OCI-LY7 (cell line): ENCODE measurements at places on chromosomes 7 and 10.

GRCh38 chr7:71308096-71308495 lies 176.2 kb downstream of the GALNT17 start:
- no peak for DNase-seq

GRCh38 chr10:70846795-70847194 lies 31.0 kb downstream of the SGPL1 start:
- DNase-seq = no peak

GRCh38 chr7:44472843-44473242 lies 17.6 kb downstream of the NUDCD3 start:
- no peak for DNase-seq

- no peak for DNase-seq
These were observed 9.8 kb downstream of the LRMDA start for GRCh38 chr10:75441196-75441595.

DNA sequence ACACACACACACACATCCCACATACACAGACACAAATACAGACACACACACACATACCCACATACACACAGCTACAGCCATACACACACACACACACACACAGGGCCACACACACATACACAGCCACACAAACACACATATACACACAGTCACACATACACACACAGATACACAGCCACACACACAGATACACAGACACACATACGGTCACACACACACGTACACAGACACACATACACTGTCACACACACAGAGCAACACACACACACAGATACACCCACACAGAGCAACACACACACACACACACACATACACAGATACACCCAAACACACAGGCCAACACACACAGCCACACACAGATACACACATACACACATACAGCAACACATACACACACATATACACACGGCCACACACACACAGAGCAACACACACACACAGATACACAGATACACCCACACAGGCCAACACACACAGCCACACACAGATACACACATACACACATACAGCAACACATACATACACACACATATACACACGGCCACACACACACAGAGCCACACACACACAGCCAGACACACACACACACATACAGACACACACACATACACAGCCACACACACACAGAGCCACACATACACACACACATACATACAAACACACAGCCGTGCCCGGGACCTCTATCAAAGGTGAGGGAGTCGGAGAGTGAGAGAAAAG lies 22.3 kb downstream of the KCP start:
- no peak for DNase-seq

DNA sequence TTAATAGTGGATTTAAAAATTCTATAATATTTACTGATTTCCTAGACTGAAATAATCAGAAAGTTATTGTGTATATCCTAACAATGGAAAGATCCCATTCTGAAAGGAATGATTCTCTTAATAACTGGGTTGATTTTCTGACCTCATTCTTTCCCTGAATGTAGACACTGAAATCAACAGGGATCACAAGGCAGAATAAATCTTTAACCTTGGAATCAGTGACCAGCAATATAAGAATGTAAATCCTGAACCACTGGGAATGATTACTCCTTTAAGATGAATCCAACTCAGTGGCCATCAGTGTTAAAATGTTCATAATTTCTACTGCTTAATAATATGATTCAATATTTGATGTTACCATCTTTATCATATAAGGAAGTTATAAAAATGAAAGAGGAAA lies 47.6 kb downstream of the ANKRD26 start:
- no peak for DNase-seq

DNA sequence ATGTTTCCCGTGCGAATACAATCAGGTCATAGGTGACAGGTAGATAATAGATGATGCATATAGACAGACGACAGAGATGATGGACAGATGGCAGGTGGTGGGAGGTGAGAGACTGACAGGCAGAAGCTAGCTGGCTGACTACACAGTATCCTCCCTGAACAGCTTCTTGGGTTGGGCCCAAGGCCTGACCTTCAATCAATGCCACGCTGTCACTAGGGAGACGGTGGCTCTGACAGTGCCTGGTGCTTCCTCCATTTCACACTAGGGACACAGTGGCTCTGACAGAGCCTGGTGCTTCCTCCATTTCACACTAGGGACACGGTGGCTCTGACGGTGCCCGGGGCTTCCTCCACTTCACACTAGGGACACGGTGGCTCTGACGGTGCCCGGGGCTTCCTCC lies 200.1 kb downstream of the DIP2C start:
- DNase-seq = no peak

DNA sequence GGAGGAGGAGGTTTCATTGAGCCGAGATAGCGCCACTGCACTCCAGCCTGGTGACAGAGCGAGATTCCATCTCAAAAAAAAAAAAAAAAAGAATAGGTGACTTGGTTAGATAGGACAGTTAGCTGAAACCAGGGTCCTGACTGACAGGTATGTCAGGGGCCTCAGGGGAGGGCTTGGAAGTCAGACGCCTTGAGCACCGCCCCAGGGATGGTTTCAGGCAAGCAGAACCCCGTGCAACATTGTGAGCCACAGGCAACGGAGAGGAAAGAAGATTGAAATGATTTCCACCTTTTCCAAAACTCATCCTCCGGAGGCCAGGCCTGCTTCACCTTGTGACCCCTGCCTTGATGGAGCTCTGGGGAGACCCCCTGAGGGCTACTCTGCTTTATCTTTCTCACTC lies 8.6 kb downstream of the UCMA start:
- DNase-seq = no peak

- DNase-seq = no peak
These were observed 69.7 kb upstream of the FGFR2 start for GRCh38 chr10:121667948-121668313.

DNA sequence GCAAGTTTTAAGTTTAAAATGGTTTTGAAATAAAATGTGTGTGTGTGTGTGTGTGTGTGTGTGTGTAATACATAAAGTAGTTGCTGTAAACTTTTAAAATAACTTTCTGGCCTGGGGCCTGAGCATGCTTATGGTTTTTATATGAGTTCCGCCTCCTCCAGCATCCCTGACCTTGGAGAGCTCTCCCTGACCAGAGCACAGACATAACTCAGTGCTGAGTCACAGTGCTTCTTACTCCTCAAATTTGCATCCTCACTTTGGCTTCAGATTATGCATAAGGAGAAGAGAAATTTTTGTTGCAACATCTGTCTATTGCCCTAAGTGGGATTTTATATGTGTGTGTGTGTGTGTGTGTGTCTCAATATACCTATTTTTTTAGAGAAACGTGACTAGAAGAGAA lies 200.8 kb downstream of the ELMO1 start:
- no peak for DNase-seq

GRCh38 chr7:135190703-135191102 lies 20.2 kb upstream of the CYREN start:
- DNase-seq = no peak

GRCh38 chr7:7790041-7790741 lies 71.8 kb upstream of the RPA3 start:
- no peak for DNase-seq

DNA sequence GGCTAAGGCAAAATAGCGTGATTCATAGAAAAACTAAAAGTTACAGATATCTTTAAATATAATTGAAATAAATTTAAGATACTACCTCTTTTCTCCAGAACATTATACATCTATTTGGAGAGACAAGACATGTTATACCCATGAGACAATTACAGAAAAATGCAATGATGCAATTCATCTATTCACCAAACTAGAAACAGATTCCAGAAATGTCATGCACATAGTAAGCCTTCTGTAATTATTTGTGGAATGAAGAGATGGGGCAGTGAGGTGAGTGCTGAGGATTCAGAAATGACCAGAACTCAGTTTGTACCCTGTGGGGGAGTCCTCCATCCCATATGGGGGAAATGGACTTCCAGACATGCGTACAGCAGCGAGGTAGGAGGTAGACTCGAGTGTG lies 99.4 kb downstream of the MKX start:
- no peak for DNase-seq

- DNase-seq = no peak
These were observed 7.2 kb downstream of the DLX5 start for GRCh38 chr7:97017192-97018125.

- no peak for DNase-seq
These were observed 76.2 kb downstream of the GRB10 start for GRCh38 chr7:50706469-50706937.

DNA sequence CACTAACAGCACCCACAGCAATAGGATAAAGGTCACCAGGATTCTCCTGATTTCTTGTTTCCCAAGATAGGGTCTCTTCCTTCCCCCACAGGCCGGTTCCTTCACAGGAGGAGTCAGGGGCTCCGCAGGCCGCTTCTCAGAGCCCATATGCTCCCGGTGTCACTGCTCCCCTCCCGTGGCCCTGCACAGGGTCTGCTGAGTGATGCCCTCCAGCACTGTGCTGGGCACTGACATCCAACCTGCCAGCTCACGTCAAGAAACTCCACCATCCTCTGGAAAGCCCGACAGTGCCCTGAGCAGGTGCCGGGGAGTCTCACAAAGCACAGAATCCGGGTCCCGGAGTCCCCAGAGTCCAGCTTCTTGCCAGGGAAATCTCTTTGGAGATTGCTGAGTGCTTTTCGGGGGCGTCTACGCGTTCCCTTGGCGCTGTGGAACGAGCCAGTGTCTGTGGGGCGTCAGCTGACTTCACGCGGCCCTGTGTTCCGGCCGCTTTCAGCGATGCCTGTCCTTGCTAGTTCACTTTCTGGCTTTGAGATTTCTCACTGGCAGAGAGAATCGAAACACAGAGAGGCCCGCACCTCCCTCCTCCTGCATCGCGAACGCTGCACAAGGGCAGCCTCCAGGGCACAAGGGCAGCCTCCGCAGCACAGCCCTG lies 567.5 kb downstream of the DNAJB6 start:
- no peak for DNase-seq

GRCh38 chr7:118855290-118855689 lies 630.8 kb downstream of the ANKRD7 start:
- no peak for DNase-seq

DNA sequence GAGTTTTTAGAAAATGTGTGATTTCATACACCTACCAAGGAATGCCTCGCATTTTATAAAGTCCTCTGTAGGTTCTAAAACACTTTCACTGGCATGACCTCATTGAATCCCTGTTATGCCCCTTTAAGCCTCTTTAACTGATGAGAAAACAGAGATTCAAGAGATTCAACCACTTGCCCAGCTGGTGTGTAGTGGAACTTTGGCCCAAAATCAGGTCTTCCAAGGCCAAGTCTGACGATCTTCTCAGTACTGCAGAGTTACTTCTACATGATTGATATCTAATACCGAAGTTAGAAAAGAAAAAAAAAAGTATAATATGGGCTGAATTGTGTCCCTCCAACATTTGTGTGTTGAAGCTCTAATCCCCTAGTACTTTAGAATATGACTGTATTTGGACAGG lies 202.0 kb downstream of the WDR11 start:
- DNase-seq = no peak

DNA sequence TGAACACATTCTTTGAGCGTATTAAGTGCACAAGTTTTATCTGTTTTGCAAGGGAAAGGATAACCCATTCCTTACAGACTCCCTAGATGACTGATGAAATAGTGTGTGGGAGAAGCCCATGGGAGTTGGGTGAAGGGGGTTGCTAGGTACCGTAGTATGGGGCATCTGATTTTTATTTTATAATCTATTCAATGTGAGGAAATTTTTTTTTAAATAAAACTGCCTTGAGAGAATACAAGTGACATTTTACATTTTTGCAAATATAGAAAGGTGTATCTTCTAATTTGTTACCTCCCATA lies 1.4 kb downstream of the BTAF1 start:
- DNase-seq = no peak

DNA sequence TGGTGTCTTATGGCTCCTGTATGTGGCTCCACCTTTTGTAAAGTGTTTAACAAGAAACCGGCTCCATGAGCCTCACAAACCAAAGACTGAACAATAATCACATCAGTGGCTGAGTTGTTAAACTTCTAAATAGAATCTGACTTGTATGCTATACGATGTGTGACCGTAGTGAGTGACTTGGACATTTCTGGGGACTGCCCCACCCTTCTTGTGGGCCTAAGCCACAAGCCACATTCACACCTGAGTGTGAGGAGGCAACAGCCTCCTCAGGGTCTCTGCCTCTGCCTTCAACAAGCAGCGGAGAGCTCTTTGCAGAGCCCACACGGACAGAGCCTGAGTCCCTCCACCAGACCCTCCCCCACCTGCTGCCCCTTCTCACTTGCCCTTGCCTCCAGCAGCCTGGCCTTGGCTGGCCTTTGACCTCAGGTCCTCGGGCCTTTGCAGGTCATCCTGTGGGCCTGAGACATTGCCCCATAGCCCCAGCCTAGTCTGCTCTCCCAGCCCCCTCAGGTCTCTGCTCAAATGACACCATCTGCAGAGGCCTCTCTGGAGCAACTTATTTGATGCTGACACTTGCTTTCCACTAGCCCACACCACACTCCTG lies 156.8 kb upstream of the TNS3 start:
- no peak for DNase-seq

GRCh38 chr7:32948202-32948601 lies 9.0 kb upstream of the FKBP9 start:
- DNase-seq = peak; percentile 9

DNA sequence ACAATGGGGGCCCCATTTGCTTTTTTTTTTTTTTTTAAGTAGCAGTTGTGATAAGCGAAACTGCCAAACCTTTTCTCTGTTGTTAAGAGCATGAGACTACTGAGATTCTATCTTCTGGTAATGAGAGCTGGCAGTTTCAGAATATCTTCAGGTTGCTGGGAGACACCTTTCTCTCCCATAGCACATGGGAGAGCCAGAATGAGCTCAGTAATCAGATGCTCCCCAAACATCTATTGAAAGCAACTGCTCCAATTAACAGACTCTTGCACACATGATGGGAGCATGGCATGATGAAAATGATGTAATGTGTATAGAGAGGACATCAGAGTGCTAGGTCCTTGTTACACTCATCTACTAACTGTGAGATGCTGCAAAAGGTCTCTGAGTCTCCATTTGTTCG lies 18.8 kb downstream of the MYO3A start:
- no peak for DNase-seq

DNA sequence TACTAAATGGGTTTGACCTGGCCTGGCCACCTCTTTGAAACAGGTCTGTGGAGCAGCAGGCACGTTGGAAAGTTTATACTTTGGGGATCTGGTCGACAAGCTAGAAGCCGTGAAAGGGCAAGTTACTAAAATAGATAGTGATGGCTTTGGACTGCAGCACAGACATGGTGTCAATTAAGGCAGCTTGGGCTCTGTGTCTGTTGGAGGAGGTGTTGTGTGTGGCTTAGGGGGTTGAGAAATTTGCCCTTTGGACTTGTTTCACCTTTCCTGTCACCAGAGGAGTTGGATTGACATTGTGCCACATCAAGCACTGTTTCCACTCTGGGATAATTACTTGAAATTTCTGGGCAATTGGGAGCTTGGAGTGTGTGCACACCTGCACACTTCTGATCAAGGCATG lies 251.8 kb upstream of the MKI67 start:
- no peak for DNase-seq

- no peak for DNase-seq
These were observed 22.3 kb downstream of the DENND2A start for GRCh38 chr7:140618306-140618705.

- no peak for DNase-seq
These were observed 89.9 kb downstream of the ADCY1 start for GRCh38 chr7:45663965-45664633.
